ENCODE measurements at places on chromosomes 12 and 14.

GRCh38 chr12:20390846-20391245 lies 22.5 kb downstream of the PDE3A start:
- DNase-seq, result no peak

- DNase-seq, result no peak
These were observed 37.4 kb downstream of the RASSF8 start for GRCh38 chr12:25995906-25996305.

DNA sequence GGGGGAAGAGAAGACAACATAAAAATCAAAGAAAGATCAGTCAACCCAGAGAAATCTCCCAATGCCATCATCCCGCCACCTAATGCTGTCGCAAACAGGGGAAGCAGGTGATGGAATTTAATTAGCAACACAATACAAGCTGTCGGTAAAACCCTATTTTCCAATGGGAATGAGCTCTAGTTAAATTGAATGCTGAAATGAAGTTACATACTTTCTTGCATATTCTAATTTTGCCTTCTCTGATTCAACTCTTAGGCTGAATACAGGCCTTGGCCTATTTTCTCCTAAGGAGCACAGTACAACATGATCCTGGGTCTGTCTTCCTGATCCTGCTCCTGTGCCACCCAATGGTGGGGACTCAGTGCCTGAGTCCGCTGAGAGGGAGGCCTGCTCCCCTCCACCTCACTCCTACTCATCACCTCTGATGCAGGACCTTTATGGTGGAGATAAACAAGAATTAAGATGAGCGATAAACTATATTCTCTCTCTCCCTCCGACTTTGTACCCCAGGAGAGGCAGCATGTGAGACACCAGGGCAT lies 238.8 kb downstream of the GXYLT1 start:
- DNase-seq, result no peak

GRCh38 chr12:47910981-47911380 lies 6.2 kb upstream of the VDR start:
- DNase-seq, result no peak

DNA sequence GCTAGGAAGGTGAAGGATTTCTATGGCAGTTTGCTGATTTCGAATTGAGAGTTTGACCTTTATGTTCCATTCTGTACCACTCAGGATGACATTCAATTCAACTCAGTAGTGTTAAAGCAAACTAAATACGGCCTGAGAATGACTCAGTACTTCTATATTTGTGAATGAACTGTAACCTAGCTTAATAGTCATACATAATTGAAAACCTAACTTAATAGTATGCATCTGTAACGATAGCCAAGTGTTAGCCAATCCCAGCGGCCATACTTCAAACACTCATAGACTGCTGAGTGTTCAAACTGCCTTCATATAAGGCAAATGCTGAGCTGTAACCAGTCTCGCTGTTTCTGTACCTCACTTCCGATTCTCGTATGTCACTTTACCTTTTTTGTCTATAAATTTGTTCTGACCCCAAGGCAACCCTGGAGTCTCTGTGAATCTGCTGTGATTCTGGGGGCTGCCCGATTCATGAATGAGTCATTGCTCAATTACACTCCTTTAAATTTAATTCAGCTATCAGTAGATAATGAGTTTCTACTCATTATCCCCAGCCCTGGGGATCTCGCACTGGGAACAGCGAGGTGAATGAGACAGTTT lies 98.5 kb upstream of the SLC24A4 start:
- no peak for DNase-seq

GRCh38 chr12:95151406-95151805 lies 65.9 kb downstream of the FGD6 start:
- DNase-seq, result no peak

DNA sequence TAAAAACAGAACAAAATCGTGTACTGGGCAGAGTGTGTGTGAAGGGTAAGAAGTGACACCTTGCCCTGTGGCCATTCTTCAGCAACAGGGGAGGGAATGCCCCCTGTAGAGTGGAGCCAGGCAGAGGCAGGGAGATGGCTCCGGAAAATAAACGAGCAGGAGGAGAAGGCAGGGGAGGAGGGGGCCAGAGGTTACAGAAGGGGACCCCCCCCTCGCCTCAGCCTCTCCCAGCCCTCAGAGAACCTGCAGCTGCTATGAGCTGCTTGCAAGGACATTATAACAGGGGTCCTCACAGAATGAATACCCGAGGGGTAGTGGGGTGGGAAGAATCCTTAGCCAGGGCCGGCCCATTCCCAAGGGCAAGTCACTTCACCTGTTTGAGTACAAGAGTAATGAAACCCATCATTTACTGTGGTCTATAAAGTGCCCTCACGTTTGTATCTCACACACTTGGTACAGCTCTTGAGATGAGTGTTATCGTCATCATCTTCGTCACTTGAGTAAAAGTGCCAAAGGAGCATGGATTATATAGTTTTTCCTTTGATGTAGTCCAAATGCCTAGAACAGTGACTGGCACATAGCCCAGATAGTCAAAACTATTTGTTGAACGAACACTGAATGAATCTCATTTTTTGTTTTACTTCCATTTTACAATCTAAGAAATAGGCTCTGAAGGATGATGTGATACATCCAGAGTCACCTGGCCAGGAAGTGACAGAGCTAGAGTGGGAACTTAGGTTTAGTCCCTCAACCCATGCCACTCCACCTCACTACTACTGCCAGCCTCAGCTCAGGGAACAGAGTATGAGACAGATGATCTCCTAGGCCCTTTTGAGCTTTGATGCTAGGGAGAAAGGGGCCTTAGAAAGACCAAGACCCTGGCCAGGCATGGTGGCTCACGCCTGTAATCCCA lies 14.5 kb downstream of the SCNN1A start:
- DNase-seq, result no peak

DNA sequence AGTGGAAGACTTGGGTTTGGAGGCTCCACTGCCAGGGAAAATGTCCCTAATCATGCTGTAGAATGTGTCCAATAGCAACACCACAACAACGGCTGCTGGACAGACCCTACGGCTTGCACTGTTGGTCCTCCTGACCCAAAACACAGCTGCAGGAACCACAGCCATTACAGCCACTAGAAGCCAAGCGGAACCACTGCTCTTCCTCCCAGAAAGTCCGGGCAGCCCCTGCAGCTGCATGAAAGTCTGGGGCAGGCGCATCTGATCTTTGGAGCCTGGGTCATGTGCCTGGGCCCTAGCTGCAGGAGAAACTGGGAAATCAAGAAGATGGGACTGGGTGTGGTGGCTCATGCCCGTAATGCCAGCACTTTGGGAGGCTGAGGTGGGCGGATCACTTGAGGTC lies 124.7 kb upstream of the METAP2 start:
- no peak for DNase-seq

- DNase-seq, result no peak
These were observed 19.6 kb downstream of the LGMN start for GRCh38 chr14:92728759-92729364.

GRCh38 chr12:54444206-54444605 lies 25.1 kb upstream of the ITGA5 start:
- no peak for DNase-seq

DNA sequence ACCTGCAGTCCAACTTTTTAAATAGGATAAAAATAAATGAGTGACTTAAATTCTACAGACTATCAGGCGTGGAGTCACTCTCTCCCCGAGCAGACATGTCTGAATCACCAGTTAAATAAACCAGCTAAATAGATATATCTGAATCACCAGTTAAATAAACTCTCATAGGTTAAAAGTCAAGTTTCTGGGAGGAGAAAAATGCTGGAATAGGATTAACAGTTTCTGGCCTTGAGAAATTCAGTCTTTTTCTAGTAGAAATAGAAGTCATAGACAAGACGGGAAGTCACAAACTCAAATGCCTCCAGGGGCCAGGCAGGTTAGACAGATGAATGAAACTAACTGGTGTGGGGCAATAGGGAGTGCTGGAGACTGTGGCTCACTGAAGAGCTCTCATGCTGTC lies 258.6 kb upstream of the TMEM132C start:
- no peak for DNase-seq

DNA sequence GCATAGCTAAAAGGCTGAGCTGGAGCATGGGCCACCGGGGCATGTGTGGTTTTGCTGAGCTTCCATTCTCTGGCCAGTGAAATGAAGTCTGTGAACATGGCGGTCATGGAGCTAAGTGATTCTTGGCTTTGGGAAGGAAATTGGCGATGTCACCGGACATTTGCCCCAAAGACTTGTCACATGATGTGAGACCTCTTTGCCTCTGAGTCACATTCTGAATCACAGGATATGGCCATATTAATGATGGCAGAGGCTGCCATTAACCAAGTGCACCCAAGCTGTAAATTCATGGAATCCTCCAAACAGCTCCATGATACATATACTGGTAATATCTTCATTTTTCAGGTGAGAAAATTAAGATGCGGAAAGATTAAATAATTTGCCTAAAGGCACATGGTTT lies 27.4 kb upstream of the BATF start:
- no peak for DNase-seq

DNA sequence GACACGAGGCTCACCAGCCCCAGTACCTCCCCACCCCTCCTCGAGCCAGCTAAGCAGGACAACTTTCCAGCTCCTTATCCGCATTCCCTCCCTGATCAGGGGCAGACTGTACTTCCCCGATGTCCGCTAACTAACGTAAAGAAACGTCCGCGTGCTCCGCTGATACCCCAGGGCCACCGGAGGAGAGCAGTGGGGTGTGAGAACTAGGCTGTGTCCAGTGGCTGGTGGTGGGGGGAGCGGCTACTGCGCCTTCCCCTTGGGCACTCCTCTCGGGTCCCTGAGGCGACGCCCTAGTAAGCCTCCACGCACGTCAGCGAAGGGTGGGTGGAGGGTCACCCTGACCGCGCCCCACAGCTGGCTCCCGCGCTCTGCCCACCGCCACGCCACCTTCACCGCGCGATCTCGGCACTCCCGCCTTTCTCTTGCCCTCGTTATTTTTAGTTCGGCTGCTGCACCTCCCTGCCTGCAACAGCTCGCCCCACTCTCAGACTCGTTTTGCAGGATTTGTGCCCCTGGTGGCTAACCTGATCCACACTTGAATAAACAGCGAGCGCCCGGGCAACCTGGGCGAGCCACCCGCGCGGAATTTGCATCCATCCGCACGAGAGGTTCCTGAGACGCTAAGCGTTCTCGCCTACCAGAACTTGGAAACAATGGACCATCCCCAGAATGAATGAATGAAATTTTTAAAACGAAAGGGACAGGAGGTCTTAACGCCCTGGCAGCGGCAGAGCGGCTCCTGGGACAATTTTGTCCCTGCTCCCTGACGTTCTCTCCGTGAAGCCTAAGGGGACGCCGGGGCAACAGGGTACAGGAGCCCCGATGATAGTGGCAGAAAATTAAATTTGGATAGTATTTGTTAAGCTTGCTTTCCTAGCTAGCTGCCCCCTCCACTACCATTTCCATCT lies 6.9 kb upstream of the BMP4 start:
- no peak for DNase-seq

Data from GM13976 (cell line).